ENCODE measurements at places on chromosomes 7 and 10.

- no peak for DNase-seq
Measured at GRCh38 chr10:32234471-32234870, 112.5 kb downstream of the EPC1 start.

DNA sequence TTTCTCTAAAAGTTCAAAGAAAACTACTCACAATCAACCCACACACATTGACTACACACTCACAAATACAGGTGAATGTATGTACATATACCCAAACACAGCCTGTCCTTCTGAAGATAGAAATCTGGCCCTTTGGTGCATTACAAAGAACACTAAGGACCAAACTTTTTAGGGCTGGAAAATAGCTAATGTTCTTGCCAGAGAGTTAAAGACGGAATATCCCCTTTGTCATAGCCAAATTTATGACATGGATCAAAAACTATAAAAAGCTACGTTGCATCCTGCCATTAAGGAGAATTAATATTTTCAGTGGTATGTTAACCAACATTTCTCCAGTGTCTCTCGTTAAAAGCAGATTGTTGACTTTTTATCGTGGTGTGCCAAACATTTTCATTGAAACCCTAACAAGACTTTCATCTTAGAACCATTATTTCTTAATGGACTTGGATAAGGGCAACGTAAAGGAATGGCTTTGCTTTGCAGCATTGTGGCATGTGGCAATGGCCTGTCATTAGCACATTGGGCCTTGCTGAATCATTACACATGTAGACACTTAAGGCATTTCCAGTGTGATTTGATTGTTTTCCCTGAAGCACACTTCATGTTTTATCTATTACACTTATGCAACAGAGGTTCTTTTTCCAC is 150.9 kb upstream of the MEOX2 start:
- peak; percentile 40 for DNase-seq

- no peak for DNase-seq
Measured at GRCh38 chr10:56633876-56634452, 272.9 kb upstream of the ZWINT start.

GRCh38 chr7:24227068-24227467 is 56.9 kb upstream of the NPY start:
- no peak for DNase-seq

- DNase-seq, result no peak
Measured at GRCh38 chr7:45626441-45627430, 52.6 kb downstream of the ADCY1 start.

GRCh38 chr7:18760046-18760445 is 264.5 kb downstream of the HDAC9 start:
- DNase-seq, result no peak

GRCh38 chr7:133560900-133561299 is 308.0 kb downstream of the EXOC4 start:
- DNase-seq, result no peak

DNA sequence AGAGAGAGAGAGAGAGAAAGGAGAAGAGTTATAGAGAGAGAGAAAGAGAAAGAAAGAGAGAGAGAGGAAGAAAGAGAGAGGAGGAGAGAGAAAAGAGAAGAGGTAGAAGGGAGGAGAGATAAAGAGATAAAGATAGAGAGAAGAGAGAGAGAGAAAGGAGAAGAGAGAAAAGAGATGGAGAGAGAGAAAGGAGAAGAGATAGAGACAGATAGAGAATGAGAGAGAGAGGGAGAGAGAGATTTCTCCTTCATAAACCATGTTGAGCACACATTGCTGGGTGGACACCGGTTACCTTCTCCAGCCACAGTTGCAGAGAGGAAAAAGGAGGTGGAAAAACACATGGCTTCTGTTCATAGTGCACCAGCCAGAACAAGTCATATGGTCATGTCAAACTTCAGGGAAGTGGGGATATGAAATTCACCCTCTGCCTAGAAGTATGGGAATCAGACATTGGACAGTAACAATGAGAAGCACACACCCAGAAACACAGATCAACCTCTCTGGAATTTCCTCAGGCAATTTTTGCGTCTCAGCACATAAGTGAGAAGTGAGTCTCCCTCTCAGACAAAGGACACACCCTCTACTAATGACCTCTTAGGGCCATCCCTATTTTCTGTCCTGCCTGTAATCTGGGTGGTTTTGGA is 172.5 kb upstream of the SVIL start:
- DNase-seq, result peak; percentile 71

- peak; percentile 8 for DNase-seq
Measured at GRCh38 chr7:69800495-69800894, 202.2 kb downstream of the AUTS2 start.

DNA sequence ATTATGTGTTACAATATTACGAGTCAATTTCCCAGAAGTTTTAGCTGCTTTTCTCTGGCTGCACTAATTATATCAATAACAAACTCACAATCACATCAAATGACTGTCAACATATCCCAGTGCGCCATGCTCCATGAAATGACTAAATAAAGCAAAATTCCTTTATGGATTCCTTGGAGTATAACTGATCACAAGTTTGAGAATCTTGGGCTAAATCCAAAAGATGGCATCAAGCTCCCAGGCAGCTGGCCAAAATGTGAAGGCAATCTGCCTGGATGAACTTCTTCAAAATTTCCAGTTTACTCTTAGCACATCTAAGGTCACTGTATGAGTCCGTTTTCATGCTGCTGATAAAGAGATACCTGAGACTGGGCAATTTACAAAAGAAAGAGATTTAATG is 210.8 kb downstream of the CCSER2 start:
- peak; percentile 25 for DNase-seq

DNA sequence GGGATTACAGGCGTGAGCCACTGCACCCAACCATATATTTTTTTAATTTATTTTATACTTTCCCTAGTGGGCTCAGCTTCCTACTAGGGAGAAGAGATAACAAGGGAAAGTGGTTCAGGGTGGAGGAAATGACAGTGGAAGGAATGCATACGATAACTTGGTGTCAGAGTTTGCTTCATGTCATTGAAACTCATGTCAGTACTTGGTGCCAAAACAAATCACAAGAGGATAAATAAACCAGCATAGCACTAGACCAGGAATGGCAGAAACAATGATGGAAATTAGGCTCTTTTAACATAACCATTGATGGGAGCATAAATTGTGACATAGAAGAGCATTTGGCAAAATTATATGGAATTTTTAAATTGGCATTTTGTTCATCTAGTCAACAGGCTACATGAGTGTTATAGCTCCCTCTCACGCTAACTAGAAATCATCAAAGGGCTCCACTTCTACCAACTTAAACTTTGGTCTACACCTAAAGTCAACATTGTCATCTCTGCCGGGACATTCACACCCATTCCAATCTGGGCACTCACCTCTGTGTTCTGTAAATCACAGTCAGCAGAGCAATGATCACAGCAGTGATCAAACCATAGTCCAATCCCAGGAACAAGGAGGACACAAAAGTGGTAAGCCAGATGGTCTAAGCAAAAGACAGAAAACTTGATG is 41.2 kb downstream of the PSMC2 start:
- no peak for DNase-seq

- no peak for DNase-seq
Measured at GRCh38 chr10:130808686-130809085, 502.8 kb downstream of the TCERG1L start.

- peak; percentile 74 for DNase-seq
Measured at GRCh38 chr7:39838326-39838725, 111.7 kb upstream of the CDK13 start.

- peak; percentile 44 for DNase-seq
Measured at GRCh38 chr10:74460812-74461211, 309.8 kb downstream of the ADK start.

DNA sequence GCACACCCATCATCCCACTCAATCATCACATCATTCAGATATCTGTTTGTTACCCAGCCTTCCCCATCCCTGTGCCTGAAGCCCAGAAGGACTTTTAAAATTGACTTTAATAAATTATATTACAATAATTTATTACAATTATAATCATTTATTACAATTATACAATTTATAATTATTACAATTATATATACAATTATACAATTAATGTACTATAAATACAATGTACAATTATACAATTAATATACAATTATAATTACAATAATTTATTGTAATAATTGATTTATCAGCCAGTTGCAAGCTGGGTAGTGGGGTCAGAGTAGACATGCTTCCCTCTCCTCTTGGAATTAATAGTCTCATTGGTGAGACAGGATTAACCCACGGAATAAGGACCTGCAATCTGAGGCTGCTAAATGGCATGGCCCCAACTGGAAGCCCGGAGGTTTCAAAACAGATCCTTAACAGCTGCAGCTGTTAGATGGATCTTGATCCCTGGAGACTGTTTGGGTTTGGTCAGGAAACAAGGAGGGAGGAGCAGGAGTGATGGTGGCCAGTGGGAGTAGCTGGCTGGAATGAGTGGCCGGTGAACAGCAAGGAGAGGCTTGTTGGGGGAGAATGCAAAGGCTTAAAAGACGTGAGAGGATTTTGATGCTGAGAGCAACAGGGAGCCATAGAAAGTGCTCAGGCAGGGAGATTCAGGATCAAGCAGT is 402.8 kb upstream of the PODXL start:
- no peak for DNase-seq

DNA sequence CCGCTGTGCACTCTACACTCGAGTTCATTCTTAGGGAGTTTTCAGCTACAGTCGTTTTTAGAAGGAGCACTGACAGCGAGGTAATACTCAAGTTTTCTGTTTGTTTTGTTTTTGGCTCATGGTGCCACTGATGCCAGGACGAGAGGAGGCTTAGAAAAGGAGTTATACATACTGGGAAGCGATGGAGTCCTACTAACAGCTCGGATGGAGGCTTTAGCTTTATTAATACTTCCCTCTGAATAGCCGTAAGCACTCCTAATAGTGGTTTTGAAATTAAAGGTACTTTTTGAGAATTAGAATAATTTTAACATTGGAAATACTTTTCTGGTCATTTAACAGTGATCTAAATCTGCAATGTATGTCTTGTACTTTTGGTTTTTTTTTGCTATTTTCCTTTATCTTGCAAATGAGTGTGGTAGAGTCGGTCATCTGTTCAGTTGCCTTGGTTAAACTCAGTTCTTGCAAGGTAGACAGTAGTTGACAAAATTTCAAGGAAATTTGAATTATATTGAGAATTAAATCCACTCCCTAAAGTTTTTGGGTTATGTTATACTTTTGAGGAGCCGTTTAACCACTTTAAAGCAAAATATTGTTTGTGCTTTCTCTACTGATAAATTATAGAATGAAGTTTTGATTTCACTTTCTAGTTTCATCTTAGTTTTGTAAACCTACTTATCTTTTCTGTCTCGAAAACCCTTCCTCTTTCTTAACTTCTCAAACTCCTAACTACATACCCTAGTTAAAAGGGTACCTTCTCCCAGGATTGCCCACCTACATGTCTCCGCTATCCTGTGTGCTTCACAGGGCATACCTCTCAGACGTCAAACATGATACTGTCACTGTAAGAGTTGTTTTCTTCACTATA is 1.5 kb downstream of the HBP1 start:
- no peak for DNase-seq

DNA sequence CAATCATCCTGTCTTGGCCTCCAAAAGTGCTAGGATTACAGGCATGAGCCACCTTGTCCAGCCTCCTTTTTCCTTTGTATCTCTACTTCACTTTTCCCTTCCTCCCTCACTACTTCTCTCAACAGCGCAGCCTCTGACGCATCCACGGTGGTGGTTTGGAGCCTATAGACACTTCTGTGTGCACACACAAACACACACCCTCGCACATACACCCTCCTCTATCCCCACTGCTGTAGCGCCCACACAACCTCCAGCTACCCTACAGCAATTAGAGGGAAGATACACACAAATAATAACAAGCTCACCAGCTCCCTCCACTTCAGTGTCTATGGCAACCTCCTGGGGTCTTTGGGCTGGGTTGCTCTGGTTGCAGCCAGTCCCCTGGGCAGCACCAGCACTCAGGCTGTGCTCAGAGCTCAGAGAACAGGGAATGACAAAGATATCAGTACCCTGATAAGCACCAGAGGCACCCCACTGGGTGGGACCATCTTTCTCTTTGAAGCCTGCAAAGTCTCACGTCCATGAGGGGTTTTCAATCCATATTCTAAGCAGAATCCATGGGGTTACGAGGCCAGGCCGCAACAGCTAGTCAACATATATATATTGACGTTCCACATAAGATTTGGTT is 3.3 kb upstream of the CAMK2G start:
- no peak for DNase-seq

DNA sequence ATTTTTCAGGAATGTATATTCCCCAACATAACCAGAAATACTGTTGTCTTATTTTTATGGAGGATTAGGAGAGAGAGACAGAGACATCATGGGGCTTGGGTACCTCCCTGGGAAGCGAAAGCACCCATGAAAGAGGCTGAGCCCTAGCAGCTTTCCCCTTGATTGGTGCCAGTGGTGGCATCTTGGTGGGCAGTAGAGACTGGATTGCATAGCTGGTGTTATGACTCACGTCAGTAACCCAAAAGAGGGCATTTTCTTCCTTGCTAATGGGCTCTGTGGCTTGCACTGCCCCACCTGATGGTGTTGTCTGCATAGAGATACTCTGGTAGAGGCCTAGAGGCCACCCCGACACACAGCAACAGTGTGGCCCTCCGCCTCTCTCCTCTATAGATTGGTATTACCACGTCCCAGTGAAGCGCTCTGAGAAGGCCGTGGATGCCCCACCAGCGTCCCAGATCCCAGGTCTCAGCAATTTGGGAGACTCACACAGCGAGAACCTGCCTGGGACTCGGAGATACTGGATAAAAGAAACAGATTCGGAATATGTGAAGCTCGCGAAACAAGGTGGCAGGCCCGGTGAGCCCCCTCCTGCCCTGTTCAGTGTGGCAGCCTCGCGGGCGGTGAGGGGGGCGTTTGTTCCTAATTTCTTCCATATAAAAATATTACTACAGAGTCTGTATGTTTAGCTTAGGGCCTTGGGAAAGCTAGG is 5.8 kb downstream of the C7orf57 start:
- no peak for DNase-seq

DNA sequence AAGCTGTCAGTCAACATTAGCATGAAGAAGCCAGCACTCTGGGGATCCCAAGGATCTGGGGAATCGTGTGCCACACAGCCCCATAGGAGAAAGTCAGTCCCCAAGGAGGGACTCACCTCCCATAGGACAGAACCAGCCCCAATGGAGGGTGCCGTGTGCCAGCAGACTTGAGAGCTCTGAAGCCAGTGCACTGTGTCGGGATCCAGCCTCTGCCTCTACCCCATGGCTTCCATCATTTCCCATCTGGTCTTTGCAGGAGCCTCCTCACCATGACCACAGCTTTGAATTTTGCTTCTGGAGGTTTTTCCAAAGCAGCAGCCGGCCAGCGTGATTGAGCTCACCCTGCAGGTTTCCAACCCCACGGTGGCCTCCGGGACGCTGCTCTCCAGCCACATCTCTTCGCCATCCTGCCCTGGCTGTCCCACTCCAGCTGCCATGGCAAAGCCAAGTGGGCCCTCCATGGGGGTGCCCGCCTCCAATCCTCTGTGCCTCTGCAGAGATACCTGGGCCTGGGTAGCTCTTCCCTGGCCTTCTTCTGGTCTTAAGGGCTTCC is 171.8 kb upstream of the SHH start:
- DNase-seq, result no peak

DNA sequence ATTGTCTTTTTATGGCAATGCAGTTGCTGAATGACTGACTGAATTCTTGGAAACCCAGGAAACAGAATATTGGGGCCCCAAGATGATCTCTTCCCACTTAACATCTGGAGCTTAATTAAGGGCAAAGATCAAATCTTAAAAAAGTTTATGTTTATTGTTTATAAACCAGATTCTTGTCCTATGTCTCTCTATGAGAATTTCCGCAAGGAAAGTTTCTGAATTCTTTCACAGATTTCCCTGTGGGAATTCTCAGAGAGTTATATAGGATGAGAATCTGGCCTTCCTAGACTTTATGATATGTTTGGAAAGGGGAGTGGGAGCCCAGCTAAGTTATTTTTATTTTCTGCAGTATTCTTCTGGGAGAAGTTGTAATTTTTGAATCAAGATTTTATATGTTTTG is 166.3 kb downstream of the RNLS start:
- DNase-seq, result no peak

GRCh38 chr10:35268323-35268722 is 68.0 kb upstream of the CCNY start:
- no peak for DNase-seq

Measured in fibroblast of pulmonary artery (primary cell).